ENCODE measurements at places on chromosomes 11 and 22.

DNA sequence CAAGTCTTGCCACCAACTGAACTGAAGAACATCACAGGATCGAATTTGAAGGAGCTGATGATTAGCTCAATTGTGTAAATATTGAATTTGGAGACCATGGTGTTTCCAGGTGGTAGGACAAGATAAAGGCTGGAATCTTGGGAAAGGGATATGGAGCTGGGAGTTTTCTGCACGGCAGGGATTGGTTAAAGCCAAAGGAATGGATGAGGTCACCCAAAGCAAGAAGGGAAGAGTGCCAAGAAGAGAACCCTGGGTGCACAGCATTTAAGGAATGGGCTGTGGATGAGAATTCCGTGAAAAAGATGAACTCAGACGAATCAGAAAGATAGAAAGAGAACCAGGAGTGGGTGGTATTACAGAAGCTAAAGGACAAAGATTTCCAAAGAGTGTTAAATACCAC is 29.4 kb upstream of the RRAS2 start:
- no peak for DNase-seq

GRCh38 chr11:26860091-26860780 is 133.7 kb upstream of the FIBIN start:
- DNase-seq: no peak

DNA sequence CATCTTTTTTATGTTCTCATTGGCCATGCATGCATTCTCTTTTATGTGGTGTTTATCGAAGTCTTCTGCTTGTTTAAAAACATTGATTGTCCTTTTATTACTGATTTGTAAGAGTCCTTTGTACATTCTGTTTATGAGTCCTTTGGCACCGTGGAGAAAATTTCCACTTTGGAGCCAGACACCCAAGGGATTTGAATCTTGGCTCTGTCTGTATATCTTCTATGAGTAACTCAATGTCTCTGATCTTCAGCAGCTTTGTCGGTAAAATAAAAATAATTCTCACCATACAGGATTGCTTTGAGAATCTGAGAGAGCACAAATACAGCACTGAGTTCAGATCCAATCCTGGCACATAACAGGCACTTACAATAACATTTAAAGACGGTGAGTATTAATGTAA is 12.8 kb upstream of the SORL1 start:
- no peak for DNase-seq

GRCh38 chr22:30245985-30246813 is at the start of gene LIF:
Gene LIF, minus strand, starts transcription at chr22:30246759. Its CDS starts 64 bp downstream, at chr22:30246695.
- DNase-seq: peak; percentile 24

DNA sequence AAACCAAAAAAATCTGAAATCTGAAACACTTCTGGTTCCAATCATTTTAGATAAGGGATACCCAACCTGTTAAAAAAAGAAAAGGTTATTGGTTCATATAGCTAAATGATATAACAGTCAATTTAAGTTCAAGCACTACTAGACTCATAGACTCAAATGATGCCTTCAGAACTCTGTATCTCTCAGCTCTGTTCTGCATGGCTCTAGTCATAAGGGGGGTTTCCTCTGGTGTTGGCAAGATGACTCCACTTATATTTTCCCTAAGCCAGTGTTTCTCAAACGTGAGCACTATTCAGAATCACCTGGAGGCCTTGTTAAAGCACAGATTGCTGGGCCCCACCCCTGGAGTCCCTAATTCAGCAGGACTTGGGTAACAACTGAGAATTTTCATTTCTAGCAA is 11.5 kb upstream of the RRAS2 start:
- DNase-seq: no peak

DNA sequence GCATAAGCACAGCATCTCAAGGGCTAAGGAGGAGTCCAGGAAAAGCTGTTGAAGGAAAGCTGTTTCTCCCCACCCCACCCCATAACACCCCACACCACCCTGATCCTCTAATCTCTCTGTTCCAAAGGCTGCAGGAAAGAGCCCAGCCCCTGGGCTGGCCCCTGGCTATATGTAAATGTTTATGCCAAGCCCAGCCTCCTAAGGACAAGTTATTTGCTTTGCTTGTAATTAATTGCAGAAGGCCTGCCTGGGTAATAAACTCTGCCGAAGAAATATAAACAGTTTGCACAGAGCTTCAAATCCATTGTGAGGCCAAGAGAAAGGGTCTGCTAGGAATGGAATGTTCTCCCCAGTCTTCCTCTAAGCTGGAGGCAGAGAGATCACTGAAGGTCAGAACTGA is 21.2 kb downstream of the ARRB1 start:
- no peak for DNase-seq
